ENCODE measurements at places on chromosomes 16 and 17. TPM values are rescaled to one million over a fixed set of nuclear protein-coding genes. Genes with fewer than 3 reads are reported as not detected.
A peak's percentile ranks its signal among the peaks of the same experiment; 100 is the strongest.

The KRT16 gene
- polyA plus RNA-seq, result 0.19 TPM

The HEXD gene
- 86.3 TPM for polyA plus RNA-seq

DNA sequence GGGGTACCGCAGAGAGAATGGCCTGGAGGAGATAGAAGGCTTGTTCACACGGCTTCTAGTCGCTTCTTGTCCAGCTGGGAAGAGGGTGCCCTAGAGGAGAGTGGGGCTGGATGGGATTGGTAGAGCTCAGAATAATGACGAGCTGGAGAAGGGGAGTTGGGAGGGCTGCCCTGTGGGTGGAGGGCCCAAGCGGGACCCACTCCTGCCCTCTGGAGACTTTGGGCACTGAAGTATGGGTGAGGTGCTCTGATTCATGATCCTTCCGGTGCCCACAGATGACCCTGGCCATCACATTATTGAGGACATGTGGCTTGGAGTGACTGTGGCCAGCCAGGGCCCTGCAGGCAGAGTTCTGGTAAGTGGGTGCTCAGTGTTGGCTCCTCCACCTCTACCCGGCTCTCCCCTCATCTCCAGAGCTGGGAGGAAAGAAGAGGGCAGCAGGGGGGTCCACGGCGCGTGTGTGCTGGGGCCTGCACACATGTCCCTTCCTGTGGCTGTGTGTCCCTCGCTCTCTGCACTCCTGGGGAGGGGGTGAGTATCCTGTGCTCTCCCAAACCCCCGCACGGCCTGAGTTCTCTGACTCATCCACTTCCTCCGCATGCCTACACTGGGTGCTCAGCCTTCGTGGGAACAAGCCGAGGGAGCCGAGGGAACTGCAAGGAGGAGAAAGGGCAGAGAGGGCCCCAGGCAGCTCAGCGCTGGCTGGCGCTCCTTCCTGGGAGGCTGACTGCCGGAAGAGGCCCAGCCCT is 8.5 kb downstream of the ITGA3 start:
- peak; percentile 75 for DNase-seq
- no peak overlapping the region for H3K4me3 ChIP-seq
- peak overlapping the region; percentile 63 for H3K27ac ChIP-seq
- H3K36me3 ChIP-seq, result no peaks in the 10 kb centered on the region
- H3K4me1 ChIP-seq, result peaks cover 58% of the 10 kb centered on the region
- no peaks in the 10 kb centered on the region for H3K27me3 ChIP-seq

GRCh38 chr17:81465910-81466309 is 46.7 kb downstream of the ACTG1 start:
- no peaks in the 10 kb centered on the region for H3K4me1 ChIP-seq
- H3K27me3 ChIP-seq, result no peaks in the 10 kb centered on the region
- no peak overlapping the region for H3K27ac ChIP-seq
- H3K36me3 ChIP-seq, result no peaks in the 10 kb centered on the region
- DNase-seq, result no peak
- H3K4me3 ChIP-seq, result no peak overlapping the region

DNA sequence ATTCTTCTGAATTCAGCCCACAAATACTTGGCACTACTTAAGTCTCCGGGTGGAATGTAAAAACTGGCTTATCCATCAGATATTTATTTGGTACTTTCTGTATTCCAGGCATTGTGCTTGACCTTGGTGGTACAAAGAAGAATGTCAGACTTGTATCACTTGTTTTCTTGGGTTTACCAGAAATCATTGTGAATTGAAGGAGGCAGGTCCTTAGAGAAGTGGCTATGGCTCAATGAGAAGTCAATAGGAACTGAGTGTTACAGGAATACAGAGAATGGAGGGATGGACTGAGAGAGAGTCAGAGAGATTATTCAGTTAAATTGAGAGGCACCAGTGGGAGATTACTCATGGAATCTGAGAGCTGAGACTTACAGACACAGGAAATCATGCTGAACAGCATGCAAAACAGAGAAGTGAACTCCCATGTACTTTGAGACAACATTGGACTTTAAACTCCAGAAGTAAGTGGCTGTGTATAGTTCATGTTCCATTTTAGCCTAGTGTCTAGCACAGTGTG is 704.1 kb downstream of the CDH11 start:
- H3K4me1 ChIP-seq, result no peaks in the 10 kb centered on the region
- no peak overlapping the region for H3K4me3 ChIP-seq
- H3K36me3 ChIP-seq, result no peaks in the 10 kb centered on the region
- H3K27ac ChIP-seq, result peak overlapping the region; percentile 64
- no peaks in the 10 kb centered on the region for H3K27me3 ChIP-seq

DNA sequence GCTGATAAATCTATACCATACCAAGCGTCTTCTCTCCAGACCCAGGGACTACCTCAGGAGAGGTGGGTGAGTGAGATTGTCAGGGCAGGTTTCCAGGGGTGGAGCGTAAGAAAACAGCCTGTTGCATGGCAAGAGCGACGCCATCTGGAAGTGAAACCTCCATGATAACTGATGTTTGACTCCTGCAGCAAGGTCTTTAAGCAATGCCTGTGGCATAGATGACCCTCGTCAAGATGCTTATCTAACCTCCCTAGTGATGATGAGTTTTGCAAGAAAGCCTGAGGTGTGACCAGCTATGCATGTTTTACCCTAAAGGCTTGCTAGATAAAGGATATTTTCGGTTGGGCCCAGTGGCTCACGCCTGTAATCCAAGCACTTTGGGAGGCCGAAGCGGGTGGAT is 71.6 kb downstream of the GSG1L start:
- H3K27me3 ChIP-seq, result no peaks in the 10 kb centered on the region
- H3K4me1 ChIP-seq, result no peaks in the 10 kb centered on the region
- H3K27ac ChIP-seq, result no peak overlapping the region
- no peaks in the 10 kb centered on the region for H3K36me3 ChIP-seq
- peak; percentile 7 for DNase-seq
- no peak overlapping the region for H3K4me3 ChIP-seq

DNA sequence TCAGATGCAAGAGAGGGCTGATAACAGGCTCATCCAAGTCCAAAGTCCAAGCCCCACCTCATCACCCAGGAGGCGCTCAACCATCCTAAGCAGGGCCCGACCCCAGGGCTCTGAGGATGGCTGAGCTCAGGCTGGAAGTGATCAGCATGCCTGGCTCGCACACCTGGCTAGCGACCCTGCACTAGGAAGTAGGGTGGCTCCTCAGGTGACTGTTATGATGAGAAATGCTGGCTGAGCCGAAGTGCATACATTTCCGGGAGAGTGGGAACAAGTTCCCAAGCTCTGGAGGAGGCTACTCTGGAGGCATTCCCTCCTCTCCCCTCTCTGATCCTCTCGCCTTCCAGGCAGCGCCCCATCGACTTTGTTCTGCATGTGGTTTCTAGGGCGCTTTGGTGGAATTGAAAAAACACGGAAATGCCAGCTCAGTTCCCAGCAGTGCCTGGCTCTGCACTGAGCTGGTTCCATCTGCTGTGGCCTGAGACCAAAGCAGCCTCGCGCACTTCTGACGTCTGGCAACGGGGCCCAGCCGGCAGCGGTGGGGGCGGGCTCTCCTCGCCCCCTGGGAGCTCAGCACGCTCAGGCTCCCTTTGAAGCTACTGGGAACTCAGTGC is 130.3 kb downstream of the IRF8 start:
- no peaks in the 10 kb centered on the region for H3K4me1 ChIP-seq
- H3K4me3 ChIP-seq, result no peak overlapping the region
- H3K36me3 ChIP-seq, result no peaks in the 10 kb centered on the region
- DNase-seq, result no peak
